ENCODE measurements at places on chromosomes 11 and 22. TPM values are rescaled to one million over a fixed set of nuclear protein-coding genes. Genes with fewer than 3 reads are reported as not detected.
A peak's percentile ranks its signal among the peaks of the same experiment; 100 is the strongest.

DNA sequence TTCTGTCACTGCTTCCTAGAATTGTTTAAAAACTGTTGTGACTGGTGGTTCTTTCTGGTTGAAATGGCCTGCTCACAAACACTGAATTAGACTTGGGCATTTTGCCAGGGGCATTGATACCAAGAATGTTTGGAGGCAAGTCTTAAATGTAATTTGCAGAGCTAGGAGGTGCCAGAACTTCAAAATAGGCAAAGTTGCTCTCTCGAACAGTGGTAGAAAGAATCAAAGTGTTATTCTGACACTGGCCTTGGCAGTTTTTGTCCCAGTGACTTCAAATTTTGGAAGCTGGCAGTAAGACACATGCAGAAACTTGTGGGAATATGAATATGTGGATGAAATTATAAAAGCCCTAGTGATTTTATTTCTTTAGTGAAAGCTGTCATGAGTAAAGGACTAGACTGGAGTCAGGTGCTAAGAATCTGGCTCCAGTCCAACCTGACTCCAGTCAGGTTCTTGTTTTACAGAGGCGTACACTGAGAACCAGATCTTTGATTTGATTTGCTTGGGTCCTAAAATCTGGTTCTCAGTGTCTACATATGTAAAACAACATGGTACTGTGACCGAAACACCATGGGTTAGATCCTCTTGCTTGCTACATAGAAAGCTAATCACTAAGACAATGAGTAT, 20.9 kb downstream of the SVIP start:
- no peak for DNase-seq

Gene MCAT
- total RNA-seq: 15.0 TPM

DNA sequence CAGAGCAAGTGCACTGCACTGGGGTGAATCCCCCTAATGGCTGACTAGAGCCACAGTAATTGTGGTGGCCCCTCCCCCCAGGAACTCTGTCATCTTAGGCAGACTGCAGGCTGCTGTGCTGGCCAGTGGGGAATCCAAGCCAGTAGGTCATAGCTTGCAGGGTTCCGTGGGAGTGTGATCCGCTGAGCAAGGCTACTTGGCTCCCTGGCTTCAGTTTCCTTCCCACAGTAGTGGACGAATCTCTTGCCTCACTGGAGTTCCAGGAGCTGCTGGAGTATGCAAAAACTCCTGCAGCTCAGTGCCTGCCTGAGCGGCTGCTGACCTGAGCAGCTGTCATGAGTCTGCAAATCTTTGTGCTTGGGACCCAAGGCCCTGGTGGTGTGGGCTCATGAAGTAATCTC, 13.2 kb downstream of the OOSP3 start:
- no peak for DNase-seq

Gene POU2F3
- total RNA-seq: 3.1 TPM

DNA sequence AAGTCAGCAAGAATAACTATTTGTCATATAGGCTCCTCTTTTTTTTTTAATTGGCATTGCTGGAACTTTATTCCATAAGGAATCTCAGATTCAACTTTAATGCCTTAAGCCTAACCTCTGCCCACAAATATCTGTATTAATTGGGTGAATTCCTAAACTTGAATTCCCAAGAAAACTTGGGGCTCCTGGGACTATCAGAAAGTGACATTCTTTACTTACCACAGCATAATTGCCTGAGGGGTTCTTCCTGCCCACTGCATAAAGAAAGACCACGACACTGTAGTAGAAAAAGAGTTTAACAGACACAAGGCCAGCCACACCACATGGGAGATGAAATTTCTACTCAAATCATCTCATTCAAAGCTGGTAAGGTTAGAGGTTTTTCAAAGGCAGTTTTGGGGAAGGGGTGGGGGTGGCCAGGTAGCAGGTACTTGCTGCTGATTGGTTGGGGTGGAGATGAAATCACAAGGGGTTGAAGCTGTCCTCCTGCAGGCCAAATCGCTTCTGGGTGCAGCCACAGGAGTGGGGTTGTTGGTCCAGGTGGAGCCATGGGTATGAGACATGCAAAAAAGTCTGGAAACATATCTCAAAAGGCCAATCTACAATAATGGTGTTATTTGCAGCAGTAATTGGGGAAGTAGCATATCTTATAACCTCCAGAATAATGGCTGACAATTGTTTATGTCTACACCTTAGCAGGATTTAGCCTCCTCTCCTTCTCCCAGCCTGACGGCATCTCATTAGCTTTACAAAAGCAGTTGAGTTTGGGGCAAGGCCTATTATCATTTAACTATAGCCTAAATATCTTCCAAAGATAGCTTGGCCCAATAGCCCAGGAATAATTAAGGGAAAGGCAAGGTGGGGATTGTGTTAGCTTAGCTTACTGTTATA, 4.8 kb upstream of the NLRP10 start:
- no peak for DNase-seq

DNA sequence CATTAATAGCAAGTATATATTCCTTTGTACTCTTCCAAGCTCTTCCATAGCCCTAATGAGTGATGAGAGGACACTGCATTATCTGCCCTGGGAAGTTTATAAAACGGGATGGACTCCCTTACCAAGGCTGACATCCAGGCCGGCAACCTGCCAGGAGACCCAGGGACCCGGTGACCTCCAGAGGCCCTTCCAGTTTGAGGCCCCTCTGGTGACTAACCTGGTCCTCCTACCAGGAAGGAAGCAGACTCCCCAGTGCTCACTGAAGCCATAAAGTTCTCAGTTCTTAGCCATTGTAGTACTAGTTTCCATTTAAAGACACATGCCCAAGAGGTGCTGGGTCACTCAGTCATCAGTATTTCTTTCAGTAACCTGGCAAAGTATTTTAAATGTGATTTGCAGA, 345.4 kb downstream of the TENM4 start:
- no peak for DNase-seq

GRCh38 chr11:104327861-104328511, 164.0 kb upstream of the PDGFD start:
- DNase-seq: peak; percentile 18

Gene DCHS1
- total RNA-seq: 18.9 TPM

DNA sequence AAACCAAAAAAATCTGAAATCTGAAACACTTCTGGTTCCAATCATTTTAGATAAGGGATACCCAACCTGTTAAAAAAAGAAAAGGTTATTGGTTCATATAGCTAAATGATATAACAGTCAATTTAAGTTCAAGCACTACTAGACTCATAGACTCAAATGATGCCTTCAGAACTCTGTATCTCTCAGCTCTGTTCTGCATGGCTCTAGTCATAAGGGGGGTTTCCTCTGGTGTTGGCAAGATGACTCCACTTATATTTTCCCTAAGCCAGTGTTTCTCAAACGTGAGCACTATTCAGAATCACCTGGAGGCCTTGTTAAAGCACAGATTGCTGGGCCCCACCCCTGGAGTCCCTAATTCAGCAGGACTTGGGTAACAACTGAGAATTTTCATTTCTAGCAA, 11.5 kb upstream of the RRAS2 start:
- DNase-seq: no peak

Gene SERPING1
- total RNA-seq: 329 TPM

Gene MPEG1
- total RNA-seq: 23.5 TPM

GRCh38 chr11:113173126-113173525, 141.3 kb upstream of the TTC12 start:
- no peak for DNase-seq

- DNase-seq: no peak
Observed at GRCh38 chr11:126284829-126285228, 1.9 kb downstream of the TIRAP start.

Gene CREB3L1
- 59.3 TPM for total RNA-seq

DNA sequence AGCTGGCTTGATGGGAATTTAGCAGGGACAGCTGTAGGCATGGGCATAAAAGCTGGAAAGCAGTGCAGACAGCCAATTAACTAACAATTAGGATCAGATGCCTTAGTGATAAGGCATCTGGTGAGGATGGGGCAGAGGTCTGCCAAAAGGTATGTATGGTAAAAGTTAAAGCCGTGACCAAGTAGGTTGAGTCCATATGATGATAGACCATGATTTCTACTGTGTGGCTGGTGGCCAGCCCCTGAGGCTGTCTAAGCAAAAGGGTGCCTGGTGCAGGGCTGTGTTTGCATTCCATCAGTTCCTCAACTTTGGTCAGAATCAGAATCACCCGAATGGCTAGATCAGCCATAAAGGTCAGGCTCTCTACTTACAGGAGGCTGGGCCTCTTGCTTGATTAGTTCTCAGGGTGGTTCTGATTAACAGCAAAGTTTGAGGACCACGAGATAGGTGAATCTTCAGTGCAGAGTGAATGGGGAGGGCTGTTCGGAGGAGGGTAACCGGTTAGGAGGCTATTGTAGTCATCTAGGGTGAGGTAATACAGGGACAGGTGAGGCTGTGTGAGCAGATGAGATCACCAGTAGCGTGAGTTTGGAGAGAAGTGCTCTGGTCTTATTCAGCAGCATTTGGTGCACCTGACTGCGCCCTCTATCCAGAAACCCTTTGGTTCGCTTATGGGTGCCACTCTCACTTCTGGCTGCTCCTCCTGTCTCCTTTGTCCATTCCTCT, 27.2 kb downstream of the PPFIBP2 start:
- no peak for DNase-seq

DNA sequence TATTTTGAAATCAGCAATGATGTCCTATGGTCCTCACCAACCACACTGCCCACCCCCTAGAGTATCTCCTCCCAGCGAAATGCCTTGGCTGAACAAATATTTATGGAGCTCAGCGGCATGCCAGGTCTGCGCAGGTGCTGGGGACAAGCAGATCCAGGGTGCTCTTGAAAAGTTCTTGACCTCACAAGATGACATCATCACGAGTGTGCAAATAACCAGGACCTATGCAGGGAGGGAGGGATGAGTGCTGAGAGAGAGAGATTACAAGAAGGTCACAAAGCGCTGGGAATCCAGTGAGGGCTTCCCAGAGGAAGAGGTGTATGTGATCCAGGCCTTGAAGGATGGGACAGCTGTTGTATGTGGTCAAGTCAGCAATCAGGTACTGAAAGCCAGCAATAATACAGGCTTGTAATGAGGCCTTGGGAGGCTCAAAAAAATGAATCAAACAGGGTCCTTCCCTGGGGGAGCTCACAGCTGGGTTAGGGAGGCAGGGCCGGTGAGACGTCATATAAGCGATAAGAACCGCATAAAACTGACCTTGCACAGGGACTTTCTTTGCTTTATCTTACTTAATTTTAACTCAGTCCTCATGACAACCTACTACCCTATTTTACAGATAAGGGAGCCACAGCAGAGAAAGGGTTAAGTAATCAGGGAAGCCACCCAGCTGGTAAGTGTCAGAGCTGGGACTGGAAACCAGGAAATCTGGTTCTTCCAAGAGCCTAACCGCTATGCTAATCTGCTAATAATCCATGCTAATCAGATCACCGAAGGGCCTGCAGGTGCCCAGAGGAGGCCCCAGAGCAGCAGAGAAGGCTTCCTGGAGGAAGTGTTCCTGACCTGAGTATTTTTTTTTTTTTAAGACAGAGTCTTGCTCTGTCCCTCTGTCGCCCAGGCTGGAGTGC, 8.2 kb downstream of the ARRB1 start:
- DNase-seq: peak; percentile 79

Gene IGLL5
- total RNA-seq: 10.6 TPM

- DNase-seq: no peak
Observed at GRCh38 chr11:3939651-3940190, 84.3 kb downstream of the STIM1 start.

Gene GRK3
- 33.9 TPM for total RNA-seq

Gene GSC2
- total RNA-seq: not detected

DNA sequence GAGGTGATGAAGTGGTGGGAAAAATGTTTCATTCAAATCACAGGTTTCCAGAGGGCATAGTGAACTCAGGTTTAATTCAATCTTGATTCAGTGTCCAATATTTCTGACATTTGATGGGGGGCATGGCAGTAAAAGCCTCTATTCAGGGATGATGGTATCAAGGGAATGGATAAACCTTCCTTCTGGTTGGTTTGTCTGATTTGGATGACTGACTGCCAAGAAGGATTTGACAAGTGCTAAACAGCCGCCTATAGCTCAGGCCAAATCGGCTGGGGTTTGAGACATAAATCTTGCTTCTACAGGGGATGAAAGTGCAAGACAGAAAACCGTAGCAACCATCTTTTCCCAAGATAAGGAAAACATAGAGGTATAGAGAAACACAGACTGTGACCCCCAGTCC, 121.8 kb upstream of the C11orf87 start:
- DNase-seq: no peak

DNA sequence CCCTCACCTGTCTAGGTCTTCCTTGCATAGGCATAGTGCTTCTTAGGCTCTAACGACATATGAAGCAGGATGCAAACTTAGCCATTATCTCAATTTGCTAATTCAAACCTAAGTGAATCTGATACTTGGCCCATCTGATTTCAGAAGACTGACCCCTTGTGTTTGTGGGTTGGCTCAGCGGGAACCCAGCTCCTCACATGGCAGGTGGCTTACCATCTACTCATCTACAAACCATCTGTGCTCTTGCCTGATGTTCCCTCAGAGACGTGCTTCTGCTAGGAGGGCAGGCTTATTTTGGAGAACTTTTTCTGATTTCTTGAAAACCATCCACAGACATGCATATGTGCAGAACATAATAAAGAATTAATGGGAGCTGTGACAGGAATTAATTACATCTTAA, 15.2 kb downstream of the ELMOD1 start:
- no peak for DNase-seq

- no peak for DNase-seq
Observed at GRCh38 chr11:115924744-115925567, 420.7 kb upstream of the CADM1 start.

Gene SYT7
- 2.1 TPM for total RNA-seq

Gene VPREB1
- total RNA-seq: not detected

DNA sequence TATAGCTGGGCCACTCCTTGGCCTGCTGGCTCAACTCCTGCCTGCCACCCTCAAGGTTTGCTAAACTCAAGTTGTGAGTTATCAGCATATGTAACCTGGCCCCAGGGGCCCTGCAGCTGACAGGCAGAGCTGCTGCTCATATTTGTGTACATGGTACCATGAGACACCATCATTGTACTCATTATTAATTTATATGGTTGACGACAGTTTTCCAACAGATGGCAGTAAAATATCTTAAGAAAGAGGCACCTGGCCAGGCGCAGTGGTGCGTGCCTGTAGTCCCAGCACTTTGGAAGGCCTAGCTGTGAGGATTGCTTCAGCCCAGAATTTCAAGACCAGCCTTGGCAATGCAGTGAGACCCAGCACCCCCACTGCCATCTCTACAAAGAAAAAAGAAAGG, 11.4 kb upstream of the DENND5A start:
- DNase-seq: no peak
